ENCODE measurements at places on chromosomes 16 and 17.

GRCh38 chr17:62597920-62598319 lies 29.6 kb upstream of the MRC2 start:
- DNase-seq = no peak

- no peak for DNase-seq
Observed at GRCh38 chr17:63517825-63518534, 5.2 kb upstream of the KCNH6 start.

DNA sequence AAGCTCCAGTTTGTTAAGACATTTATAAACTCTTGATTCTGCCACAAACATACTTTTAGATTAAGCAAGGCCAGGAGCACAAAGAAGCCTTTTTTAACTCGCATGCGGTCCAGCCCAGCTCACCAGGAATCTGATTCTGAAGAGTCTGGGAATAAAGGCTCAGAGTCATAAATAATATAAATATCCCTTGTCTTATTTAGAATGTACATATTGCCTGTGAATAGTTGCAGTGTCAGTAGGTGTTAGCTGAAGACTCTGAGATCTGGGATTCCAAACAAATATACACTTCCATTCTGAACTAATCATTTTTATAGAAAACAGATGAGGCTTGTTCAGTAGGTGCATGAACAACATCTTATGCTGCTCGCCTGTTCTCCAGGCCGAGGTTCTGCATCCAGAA lies 59.1 kb upstream of the ELAC2 start:
- DNase-seq = no peak

DNA sequence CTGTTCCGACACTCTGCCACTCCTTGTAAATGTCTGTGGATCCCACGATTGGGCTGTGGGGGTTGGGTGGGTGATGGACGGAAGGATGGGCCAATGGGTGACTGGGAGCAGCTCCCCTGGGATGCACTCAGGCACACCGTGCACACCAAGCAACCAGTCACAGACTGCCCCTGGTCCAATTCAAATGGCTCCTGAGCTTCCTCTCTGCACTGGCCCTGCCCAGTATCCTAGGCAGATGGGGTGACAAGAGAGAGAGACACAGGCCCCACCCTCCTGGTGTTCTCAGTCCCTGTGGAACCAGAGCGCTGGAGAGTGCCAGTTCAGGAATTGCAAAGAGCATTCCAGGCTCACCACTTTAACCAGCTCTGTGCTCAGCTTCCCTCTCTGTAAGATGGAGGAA lies 32.8 kb downstream of the BEAN1 start:
- no peak for DNase-seq

DNA sequence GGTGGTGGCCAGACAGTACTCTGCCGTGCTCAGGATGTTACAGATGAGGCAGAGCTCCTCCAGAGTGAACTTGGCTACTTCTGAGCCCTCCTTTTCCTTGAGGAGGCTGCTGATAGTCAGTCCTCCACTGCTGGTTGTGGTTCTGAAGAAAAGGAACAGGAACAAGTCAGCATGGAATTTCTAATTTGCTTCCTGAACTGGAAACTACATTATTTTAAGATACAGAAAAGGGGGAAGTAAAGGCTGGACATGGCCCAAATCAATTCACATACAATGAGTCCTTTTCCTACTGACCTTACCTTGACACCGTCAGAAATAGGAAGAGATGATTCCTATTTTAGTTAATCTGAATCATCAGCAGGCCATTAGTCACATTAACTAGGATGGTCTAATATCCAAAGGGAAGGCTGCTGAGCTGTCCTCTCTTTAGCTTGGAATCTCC lies 154.2 kb downstream of the VPS53 start:
- no peak for DNase-seq

DNA sequence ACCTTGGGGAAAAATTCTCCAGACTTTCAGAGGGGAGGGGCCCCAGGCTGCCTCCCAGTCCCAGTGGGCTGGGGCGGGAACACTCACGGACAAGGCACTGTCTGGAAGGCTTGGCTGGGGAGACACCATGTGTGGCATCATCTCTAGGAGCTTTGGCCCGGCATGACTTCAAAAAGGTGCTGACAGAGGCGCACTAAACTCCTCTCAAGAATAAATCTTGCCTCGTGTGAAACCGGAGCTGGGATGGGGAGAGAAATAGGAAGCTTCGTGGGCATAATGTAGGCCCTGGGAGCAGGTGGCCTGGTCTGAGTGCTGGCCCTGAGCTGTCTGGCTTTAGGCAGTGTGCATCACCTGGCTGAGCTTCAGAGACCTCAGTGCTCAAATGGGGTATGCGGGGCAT lies 5.7 kb downstream of the WSCD1 start:
- DNase-seq = no peak

DNA sequence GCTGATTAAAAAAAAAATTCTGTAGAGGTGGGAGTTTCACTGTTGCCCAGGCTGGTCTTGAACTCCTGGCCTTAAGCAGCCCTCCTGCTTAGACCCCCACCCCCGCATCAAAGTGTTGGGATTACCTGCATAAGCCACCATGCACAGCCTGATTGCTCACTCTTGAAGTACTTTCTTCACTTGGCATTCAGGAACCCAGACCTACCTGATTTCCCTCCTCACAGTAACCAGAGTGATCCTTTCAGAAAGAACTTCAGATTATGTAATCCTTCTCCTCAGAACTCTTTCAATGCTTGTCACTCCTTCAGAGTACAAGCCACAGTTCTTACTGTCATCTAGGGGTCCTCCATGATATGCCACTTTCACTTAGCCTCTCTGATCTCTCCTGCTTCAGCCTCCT lies 1.4 kb downstream of the EFCAB13 start:
- no peak for DNase-seq

GRCh38 chr16:53055541-53056391 lies 975 bp downstream of the CHD9 start:
- DNase-seq = no peak

Measured in activated CD4-positive, alpha-beta T cell treated with anti-CD3 and anti-CD28 coated beads, Interleukin-2, Interleukin-4, amounts not matched to agents 100 ng/mL and 50 ng/mL, durations not matched to agents 16 hours and 8 hours (primary cell).